ENCODE measurements at places on chromosomes 16 and 17.

- DNase-seq: no peak
Observed at GRCh38 chr16:58099097-58099955, 29.9 kb downstream of the CFAP20 start.

GRCh38 chr16:59899940-59900339 is 1165.8 kb upstream of the GOT2 start:
- no peak for DNase-seq

- no peak for DNase-seq
Observed at GRCh38 chr16:68363658-68364521, 53.1 kb downstream of the PRMT7 start.

GRCh38 chr16:88398874-88399178 is 16.1 kb downstream of the ZNF469 start:
- DNase-seq: no peak

DNA sequence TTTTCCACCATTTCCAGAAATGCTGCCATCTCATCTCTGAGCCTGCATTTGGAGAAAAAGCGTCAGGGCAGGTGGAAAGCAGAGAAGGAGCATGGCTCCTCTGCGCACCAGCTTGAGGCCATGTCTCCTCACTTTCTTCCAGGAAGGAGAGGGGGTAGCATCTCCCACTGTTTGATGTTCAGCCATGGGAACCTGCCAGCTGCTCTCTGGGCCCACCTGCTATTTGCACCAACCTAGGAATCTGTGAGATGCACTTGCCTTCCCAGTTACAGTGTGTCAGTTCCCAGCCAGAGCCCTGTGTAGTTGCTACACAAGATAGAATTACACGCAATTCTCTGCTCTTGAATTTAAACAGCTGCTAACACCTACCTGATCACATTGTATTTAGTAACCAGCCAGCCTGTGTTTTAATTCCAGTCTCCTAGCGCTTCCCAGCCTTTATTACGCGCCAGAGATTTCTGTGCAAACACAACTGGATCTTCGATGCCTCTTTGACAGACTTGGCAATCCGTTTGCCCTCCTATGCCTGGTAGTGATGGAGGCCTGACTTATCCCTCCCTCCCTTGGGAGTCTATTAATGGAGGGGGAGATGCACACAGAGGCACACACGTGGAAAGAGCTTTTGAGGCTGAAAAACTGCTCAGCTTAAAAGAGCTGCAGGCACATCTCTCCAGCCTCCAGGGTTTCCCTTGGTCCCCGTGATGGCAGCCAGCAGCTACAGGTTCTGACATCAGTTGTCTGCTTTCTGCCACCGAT is 98.1 kb upstream of the SEC14L1 start:
- DNase-seq: no peak

- DNase-seq: peak; percentile 8
Observed at GRCh38 chr17:35089586-35090296, 26.2 kb upstream of the RFFL start.

GRCh38 chr17:67489273-67489672 is 112.2 kb downstream of the PITPNC1 start:
- DNase-seq: no peak

DNA sequence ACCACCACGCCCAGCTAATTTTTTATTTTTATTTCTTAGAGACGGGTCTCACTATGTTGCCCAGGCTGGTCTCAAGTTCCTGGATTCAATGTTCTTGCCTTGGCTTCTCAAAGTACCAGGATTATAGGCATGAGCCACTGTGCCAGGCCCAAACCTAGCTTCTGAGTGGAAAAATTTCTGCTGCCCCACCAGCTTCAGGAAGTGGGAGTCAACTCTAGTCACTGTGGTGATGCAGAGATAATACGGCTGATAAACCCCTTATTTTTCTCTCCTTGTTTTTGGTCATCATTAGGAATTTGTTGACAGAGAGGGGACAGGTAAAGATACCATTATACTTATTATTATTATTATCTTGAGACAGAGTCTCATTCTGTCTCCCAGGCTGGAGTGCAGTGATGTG is 27.8 kb upstream of the PHOSPHO1 start:
- no peak for DNase-seq

DNA sequence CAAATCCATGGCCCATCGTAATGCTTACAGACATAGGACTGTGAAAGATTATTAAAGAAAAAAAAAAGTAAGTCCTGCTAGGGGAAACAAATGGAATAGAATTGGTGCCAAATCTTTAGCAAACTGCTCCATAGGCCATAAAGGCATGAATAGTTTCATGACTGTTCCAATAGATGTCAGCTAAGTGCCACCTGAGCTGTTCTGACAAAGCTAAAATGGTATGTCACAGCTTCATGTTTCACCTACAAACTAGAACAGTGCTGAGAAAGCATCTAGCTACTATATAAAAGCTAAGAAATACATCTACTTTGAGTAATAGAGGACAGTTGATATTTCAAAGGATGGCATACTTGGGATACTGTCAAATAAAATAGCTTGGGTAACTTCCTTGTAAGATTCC is 771.6 kb upstream of the CA10 start:
- no peak for DNase-seq
